ENCODE measurements at places on chromosomes 1 and 21.

DNA sequence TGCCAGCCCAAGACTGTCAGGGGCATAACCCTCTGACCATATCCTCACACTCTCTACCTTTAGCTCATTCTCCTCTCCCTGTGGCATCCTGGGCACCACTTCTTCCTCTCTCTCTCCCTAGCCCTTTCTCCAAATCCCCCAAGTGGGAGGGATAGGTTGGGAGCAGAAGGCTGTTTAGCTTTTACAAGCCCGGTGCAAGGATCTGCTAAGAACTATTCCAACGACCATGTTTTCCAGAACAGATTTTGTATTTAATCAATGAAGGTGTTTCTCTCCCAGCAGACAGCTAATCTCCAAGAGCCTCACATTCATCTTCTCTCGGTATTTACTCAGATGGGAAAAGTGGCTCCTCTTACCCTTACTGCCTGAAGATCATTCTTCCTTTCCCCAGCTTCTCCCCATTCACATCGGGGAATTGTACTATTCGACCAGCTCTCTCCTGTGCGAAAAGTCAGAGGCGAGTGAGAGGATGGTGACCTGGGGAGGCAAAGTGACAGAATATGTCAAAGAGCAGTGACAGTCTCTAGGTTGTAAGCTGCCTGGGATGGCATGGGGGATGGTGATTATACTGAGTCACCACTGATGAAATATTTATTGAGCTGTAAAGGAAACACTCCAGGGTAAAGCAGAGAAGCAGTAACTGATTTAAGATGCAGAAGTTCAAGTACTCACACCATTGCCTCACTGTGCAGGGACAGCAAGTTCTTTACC is 47.0 kb upstream of the RBM15 start:
- no peak for DNase-seq

DNA sequence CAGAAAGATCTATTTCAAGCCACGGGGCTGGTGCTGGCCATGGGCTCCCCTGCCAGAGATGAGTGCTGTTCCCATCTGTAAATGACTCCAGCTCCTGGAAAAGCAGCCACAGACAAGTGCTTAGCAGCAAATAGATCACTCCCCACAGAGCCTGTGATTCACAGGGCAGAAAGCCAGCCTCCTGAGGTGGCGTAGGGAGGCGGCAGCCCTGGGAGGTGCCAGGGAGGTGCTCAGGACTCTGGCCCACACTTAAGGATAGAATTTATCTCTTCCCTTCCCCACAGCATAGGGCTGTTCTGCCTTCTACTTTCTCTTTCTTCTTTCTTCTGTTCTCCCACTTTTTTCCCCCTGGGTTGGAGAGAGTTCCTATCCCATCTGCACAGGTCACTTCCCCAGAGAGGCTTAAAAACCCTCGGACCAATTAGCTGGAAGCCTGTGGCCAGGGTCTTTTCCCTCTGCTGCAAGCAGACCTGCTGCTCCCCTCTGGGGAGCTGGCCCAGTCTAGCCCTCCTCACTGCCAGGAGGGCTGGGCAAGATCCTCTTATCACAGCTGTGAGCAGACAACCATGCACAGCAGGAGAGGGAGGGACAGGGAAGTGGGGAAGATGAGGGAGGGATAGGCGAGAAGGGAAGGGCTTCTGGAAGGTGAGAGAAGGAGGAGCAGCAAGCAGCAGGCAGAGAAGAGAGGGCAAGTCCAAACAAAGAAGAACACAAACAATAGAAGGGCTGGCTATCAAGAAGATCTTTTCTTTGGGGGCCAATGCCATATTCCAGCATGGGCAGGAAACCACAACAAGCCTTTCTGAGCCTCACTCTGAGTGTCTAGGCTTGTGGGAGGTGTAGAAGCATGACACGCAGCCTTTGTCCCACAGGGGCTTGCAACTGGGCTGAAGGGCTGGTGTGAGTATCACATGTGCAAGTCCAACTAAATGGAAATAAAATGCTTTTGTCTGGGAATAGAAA is 41.0 kb downstream of the KCND3 start:
- no peak for DNase-seq

- no peak for DNase-seq
Measured at GRCh38 chr1:214446772-214447556, 104.4 kb downstream of the PTPN14 start.

GRCh38 chr1:66770694-66771093 is 18.4 kb downstream of the DYNLT5 start:
- no peak for DNase-seq

DNA sequence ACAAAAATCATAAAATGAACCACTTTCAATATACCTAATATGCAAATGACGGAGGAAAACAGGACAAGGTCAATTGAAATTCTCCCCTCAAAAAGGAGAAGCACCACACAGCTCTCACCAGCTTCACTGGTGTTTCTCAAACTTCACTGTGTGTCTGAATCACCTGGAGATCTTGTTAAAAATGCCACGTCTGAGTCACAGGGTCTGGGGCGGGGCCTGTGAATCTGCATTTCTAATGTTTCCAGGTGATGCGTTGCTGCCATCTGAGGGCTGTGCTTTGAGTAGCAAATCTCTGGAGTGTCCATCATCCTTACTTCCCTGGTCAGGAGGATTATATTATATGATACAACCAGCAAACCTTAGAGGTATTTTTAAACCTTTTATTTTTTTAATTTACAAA is 9.0 kb downstream of the CLDN19 start:
- DNase-seq = no peak

All from T-helper 2 cell (primary cell).